ENCODE measurements at places on chromosomes 6 and 20. TPM values are rescaled to one million over a fixed set of nuclear protein-coding genes. Genes with fewer than 3 reads are reported as not detected.
A peak's percentile ranks its signal among the peaks of the same experiment; 100 is the strongest.

Gene OR2B6
- total RNA-seq: not detected

Gene TMC2
- total RNA-seq: 1.2 TPM

GRCh38 chr6:43216200-43216599 is 13.1 kb downstream of the DNPH1 start:
- no peak for DNase-seq

GRCh38 chr6:52642368-52642767 is 28.5 kb upstream of the TMEM14A start:
- no peak for DNase-seq

DNA sequence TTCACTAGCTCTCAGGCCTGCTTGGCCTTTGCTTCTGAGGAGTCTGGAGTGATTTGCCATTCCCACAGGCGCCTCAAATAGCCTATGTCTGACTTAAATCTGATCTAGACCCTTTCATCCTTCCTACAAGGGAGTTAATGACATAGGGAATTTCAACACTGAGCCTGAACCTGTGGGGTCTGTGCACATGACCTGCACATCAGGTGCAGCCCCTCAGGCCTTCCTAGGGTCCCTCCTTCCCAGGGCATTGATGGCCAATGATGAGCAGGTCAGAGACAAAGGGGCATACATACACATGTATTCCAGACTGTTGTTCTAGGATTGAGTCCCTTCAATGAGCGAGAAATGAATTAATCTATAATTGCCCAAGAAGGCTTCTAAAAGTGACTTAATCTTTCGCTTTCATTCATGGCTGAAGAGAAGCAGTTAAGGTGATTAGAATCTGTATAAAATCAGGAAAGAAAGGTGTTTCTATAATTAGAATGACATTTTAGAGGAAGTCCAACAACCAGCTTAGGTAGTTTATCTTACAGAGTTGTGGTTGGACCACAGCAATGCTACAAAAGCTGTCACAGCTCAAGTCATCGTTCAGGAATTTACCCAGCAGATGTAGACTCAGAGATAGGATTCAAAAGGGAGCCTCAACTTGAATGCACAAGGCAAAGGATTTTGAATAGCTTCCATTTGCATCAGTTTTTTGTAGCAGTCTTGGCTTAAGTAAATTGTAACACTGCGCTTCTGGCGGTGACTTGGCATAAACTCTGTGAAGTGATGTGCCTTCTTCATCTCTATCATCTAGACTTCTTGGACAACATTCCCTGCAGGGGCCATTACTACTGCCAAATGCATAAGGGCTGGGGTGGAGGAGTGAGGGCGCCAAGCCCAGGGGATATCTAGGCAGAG is 27.0 kb upstream of the TBC1D7 start:
- no peak for DNase-seq

GRCh38 chr6:4797587-4797986 is 21.4 kb downstream of the CDYL start:
- no peak for DNase-seq

GRCh38 chr6:168374051-168374502 is 54.5 kb upstream of the DACT2 start:
- DNase-seq: no peak

DNA sequence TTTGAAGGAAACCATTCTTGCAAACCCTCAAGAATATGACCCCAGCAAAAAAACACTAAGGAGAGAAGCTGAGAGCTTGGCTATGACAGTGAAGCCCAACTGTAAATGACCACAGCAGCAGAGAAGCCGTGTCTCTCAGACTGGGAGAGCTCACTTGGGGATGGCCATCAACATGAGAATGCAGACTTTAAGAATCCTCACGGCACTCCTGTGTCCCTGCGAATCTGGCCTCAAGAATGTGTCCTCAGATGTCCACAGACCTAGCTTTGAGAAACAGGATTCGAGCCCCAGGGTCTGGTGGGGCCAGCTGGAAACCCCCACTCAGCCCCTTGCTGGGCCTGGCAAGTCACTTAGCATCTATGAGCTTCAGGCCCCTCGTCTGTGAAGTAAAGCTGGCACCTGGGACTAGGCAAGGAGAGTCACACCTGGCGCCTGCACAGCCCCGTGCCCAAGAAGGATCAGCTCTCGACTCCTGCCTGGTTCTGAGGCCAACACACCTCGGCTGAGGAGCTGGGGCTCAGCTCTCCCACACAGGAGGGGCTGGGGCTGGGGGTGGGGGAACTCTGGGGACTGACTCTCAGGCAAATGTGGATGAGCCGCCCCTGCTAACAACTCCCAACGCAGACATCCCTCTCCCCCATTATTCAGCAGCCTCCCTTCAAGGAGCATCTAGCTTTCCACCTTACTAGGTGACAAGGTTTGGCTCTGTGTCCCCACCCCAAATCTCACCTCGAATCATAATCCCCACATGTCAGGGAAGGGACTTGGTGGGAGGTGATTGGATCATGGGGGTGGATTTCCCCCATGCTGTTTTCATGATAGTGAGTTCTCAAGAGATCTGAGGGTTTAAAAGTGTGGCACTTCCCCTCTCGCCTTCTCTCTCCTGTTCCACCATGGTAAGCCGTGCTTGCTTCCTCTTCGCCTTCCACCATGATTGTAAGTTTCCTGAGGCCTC is 97.7 kb downstream of the GRM4 start:
- no peak for DNase-seq

DNA sequence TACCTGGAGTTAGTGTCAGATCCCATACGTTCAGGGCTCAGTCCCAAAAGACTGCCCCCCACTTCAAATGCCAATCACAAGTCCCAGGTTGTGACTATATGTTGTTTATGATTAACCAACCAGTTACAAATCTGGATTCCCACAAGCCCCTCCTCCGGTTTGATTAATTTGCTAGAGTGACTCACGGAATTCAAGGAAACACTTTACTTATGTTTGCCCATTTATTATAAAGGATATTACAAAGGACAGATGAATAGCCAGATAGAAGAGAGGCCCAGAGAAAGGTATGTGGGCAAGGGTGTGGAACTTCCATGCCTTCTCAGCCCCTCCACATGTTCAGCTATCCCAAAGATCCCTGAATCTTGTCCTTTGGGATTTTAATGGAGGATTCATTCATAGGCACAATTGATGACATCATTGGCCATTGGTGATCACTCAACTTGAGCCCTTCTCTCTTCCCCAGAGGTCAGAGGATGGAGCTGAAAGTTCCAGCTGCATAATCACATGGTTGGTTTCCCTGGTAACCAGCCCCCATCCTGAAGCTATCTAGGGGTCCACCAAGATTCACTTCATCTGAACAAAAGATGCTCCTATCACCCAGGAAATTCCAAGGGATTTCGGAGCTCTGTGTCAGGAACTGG is 2.0 kb downstream of the ECT2L start:
- no peak for DNase-seq

- DNase-seq: no peak
Observed at GRCh38 chr6:25623065-25623464, 28.9 kb upstream of the SCGN start.

- DNase-seq: no peak
Observed at GRCh38 chr6:52364480-52365166, 2.7 kb downstream of the PAQR8 start.

DNA sequence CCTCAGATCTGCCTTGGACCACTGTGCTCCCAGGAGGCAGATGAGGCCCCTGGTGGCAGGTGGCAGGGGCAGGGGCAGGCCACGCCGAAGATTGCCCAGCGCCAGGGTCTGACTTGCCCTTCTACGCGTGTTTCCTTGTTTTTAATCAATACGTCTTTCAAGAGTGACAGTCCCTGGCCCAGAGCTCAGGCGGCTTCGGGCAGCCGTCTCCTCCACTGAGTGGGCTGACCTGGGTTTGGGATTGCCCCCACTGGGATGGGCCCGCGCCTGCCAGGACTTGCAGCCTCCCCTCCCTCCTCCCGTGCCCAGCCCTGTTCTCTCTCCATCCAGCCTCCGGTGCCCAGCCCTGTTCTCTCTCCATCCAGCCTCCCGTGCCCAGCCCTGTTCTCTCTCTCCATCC is 21.2 kb downstream of the FRMD1 start:
- DNase-seq: no peak

DNA sequence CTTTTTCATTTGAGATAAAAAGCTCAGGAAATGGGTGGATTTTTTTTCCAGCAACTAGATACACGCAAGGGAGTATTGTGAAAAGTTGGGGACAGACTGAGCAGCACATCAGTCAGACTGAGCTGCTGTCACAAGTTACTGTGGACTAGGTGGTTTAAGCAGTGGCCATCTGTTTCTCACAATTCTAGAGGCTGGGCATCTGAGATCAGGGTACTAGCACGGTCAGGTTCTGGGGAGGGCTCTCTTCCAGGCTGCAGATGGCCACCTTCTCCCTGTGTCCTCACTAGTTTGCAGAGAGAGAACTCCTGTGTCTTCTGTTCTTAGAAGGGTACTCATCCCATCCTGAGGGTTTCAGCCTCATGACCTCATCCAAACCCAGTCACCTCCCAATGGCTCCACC is 178.3 kb downstream of the SYNDIG1 start:
- DNase-seq: peak; percentile 13

DNA sequence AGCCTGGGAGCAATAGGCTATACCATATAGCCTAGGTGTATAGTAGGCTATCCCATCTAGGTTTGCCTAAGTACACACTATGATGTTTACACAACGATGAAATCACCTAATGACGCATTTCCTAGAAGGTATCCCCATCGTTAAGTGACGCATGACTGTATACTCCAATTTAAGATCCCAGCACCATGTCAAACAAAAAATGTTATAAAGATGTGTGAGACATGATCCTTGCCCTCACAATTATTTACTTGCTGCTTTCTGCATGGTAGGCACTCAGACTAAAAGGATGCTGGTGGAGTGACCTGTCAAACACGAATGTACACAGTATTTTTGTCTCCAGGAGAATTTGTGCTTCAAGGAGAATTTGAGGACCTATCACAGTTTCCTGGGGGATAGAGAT is 32.3 kb downstream of the SNAP25 start:
- DNase-seq: no peak

DNA sequence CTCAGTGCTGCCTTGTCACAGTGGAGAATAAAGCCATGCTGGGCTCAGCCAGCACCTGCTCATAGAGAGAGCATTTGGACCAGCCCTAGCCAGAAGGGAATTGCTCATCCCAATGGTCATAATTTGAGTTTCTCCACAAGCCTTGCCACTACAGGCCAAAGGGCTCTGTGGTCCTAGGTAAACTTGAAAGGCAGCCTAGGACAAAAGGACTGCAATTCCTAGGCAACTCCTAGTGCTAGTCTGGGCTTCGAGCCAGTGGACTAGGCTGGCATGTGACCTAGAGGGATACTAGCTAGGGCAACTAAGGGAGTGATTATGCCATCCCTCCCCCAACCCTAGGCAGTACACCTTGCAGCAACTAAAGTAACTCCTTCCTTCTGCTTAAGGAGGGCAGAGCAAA is 516.2 kb downstream of the BCKDHB start:
- no peak for DNase-seq
